ENCODE measurements at places on chromosomes 1 and 21.

DNA sequence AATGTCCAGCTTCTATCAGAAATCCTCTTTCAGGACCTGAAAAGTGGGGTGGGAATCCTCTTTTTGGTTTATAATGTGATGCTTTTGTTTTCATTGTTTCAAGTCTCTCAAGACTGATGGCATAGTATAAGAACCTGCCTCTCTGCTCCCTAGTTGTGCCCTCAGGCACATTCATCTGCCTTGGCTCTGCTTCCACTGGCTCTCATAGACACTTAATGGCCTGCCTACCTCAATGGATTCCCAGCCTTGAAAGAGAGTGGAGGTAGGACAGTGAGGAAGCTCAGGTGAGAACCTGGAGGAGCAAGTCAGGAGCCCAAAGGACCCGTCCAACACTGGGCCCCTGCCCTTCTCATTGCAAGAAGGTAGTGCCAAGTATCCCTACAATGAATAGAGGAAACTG, 4.8 kb downstream of the TTLL7 start:
- no peak for DNase-seq

- peak; percentile 35 for DNase-seq
Measured at GRCh38 chr1:17045634-17046333, 8.0 kb downstream of the SDHB start.

DNA sequence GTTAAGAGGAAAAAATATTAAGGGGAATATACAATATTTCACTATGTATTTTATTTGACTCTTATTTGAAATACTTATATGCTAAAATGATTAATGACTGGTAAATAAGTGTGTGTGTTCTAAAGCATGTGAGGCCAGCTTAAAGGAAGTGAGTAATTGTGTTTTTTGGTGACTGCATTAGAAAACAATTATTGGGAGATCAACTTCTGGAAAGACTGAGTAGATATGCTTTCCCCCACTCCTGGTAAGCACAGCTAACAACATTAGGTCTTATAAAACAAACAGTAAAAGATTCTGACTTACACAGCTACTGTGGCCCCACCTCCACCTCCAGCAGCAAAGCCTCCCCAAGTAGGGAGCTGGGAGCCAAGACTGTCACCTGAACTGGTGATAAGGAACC, 403.0 kb downstream of the SRGAP2C start:
- DNase-seq, result no peak

DNA sequence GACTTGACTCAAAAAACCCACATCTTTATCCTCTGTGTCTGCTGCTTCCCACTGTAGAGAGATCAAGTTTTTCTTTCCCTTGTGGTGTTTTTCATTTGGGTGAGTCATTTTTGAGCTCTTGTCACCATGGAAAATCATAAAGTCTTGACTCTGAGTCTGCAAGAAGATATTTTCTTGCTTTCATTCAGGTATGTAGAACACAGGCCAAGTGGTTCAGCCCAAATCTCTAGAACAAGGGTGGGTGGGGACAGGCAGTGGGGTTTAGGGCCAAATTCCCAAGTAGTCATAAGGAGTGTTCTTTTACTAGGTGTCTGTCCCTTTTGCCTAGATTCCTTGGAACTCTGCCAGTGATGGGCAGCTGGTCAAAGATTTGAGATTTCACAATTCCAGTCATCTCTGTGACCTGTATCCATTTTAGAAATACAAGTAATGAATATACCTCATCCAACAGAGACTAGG, 21.5 kb upstream of the ARHGAP29 start:
- DNase-seq, result no peak

DNA sequence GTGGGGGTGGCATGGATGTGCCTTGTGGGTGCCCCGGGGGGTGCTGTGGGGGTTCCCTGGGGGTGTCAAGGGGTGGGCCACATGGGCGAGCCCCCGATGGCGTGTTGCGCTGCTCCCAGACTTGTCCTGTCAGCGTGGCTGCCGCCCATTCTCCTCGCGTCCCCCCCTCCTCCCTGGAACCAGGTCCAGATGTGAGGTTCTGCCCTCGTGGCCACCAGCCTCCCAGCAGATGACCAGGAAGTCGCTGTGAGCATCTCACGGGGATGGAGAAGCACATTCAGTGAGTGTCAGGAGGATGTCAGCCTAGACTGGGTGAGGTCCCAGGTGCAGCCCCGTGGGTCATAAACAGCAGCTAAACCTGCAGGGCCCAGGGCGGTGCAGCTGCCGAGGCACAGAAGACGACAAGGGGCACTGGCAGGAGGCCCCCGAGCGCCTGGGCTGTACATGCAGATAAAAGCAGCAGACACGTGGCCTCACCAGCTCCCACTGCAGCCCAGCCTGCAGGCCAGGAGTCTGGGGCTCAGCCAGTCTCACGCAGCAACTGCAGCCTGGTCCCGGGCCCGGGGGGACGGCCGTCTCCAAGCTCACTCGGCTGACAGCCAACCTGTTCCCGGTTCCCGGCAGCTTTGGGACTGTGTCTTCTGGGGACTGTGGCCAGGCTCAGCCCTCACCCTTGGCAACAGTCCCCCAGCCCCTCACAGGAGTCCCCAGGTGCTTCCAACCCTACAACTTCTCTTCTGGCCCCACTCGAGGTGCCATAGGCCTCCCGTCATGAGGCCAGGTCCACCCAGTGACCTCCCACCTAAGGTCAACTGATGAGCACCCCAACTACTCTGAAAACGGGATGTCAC, 17.5 kb upstream of the COL6A2 start:
- DNase-seq, result no peak

- no peak for DNase-seq
Measured at GRCh38 chr1:59156051-59156450, 140.8 kb upstream of the FGGY start.

GRCh38 chr21:46366091-46366490, 42.1 kb downstream of the PCNT start:
- DNase-seq, result no peak

DNA sequence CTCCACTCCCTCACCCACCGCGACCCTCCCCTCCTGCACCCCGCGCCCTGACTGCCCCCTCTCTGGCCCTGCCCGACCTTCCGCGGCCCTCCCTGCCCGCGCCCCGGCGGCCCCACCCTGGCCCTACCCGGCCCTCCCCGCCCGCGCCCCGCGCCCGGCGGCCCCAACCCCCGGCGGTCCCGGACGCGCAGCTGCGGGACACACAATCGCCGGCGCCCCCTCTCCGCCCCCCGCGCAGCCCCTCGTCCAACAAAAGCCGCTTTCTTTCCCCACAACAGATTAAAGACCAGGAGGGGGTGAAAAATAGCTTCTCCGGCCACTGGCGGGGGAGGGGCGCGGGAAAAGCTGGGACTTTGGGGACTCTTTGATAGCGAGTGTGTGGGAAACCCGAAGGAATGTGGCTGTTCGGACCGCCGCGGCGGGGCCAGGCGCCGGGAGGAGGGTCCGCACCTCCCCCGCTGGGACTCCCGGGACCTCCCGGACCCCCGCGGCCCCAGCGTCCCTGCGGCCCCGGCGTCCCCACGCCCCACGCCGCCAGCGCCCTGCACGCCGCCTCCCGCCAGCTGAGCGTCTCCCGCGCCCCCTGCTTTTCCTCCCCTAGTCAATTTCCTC, 8.8 kb upstream of the ID3 start:
- no peak for DNase-seq

DNA sequence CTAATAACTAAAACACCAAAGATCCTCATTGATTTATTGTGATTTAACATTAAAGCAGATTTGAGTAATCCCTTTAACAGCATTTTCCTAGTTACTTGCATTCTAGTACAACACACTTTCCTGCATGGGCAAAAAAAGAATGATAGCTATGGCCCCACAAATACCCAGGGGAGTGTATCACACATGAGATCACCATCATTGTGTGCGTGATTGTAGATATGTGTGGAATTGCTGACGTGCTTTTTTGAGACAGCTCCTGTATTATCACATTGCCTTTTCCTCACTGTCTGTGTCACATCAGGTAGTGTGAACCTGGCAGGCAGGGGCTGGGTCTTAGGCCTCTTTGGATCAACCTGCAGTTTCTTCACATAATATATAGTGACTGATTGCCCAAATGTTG, 48.5 kb upstream of the SAMD13 start:
- no peak for DNase-seq

- no peak for DNase-seq
Measured at GRCh38 chr1:180167721-180168467, 13.2 kb downstream of the QSOX1 start.

DNA sequence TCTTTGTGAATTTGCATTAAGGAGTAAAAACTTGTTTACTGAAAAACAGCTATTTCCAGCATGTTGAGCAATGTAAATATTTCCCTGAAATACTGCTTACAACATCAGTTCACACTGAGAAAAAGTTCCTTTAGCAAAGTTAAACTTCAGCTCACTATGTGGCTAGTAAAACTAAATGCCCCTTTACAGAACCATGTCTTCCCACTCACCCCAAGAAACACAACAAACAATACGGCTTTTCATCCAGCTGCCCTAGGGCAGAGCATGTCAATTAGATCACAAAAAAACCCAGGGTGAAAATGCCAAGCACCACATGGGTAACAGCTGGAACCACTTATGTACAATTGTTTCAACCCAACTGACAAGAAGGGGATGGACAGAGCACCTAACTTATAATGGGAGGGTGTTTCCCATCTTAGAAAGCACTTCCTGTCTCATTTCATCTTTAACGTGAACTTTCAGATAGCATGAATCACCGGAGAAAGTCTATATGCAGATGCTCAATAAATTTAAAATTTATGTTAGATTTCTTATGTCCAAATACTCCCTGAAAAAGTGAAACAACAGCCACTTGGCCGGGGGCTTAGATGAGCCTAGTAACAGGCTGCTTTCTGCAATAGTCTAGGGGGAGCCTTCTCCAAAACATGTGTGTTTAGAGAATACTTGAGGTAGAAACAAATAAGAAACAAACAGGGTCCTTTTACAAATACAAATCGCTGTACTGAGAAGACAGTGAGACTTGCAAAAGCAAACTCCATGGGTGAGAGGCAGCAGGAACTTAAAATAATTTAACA, 6.6 kb downstream of the NID1 start:
- DNase-seq, result no peak

DNA sequence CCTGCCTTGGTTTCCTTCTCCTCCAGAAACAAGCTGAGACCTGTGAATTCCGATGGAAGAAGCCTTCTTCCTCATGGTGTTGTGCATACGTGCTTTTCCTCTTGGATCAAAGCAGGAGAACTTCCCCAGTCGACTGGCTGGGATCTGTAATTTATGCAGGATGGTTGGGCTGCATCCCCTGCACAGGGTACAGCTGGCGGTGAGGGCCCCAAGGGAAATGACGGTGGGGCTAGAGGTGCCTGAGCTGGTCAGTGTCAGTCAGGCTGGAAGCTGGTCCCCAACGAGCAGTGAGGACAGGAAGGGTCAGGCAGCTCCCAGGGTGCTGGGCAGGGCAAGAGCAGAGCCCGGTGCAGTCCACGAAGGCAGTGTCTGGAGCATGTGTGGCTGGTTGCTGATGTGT, 106.7 kb downstream of the CNIH3 start:
- no peak for DNase-seq
